Activated CD8-positive, alpha-beta memory T cell treated with anti-CD3 and anti-CD28 coated beads, Interleukin-2, amount 10 ng/mL, durations not matched to agents 7 days and 5 days (primary cell): ENCODE measurements at places on chromosomes 5 and 9.
A peak's percentile ranks its signal among the peaks of the same experiment; 100 is the strongest.

DNA sequence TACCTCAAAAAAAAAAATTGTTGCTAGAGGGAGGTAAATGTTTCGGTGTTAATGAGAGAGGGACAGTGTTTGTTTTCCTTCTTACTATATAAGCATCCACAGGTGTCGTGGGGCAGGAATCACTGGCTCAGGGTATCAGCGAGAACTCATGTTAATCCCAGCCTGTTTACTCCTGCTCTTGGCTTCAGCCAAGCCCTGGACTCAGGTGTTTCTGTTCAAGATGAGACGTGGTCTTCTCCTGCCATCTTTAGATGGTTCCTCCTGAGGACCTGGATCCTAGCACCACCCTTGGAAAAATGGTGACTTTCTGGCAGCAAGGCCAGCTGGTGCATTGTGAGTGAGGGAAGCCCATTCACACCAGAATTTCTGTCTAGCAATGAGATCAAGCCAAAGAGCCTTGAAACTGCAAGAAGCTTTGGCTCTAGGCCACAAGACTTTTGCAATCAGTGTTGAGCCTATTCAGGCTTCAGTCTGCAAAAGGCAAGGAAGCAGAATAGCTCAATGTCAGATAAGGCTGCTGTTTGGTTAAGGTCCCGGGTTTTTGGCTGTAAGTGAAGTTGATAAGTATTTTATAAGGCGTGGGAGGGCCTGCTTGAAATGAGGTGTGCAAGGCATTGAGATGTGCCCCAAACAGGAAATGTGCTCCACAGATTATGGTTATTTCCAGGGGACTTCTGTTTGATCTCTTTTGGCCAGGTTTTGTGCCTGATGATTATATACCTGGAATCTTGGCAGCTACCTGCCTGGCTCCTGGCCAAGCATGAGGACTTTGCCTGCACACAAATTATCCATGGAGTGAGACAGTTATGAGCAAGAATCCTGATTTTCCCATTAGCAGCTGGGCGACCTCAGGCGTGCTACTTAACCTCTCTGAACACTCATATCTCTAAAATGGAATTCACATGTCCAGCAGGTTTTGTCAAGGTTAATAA, 99.8 kb downstream of the TENT4A start:
- no peak overlapping the region for H3K27ac ChIP-seq
- no peaks in the 10 kb centered on the region for H3K36me3 ChIP-seq
- peaks cover 10% of the 10 kb centered on the region for H3K27me3 ChIP-seq

DNA sequence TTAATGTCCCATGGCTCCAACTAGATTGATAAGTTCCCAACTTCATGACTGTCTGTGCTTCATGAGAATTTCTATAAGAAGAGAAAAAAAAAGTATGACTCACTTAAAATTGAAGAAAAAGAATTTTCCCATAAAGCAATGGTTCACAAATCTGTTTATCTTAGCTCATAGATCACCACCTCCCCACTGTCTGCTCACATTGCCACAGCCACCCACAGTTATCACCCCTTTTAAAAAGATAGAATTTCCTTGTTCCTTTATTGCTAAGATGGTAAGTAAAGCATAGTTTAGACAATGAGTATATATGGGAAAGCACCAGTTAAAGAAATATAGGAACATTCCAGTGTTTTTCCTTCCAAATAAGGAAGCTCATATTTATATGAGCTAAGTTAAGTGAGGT, 67.1 kb downstream of the ALDH7A1 start:
- H3K27me3 ChIP-seq, result no peaks in the 10 kb centered on the region
- no peak overlapping the region for H3K27ac ChIP-seq
- no peaks in the 10 kb centered on the region for H3K4me1 ChIP-seq
- H3K4me3 ChIP-seq, result no peak overlapping the region
- no peaks in the 10 kb centered on the region for H3K36me3 ChIP-seq

- no peak overlapping the region for H3K27ac ChIP-seq
- no peak overlapping the region for H3K4me3 ChIP-seq
- H3K36me3 ChIP-seq, result no peaks in the 10 kb centered on the region
- peaks cover 1% of the 10 kb centered on the region for H3K27me3 ChIP-seq
- peaks cover 11% of the 10 kb centered on the region for H3K4me1 ChIP-seq
These were observed 95.1 kb downstream of the ANXA2R start for GRCh38 chr5:42944989-42945388.

DNA sequence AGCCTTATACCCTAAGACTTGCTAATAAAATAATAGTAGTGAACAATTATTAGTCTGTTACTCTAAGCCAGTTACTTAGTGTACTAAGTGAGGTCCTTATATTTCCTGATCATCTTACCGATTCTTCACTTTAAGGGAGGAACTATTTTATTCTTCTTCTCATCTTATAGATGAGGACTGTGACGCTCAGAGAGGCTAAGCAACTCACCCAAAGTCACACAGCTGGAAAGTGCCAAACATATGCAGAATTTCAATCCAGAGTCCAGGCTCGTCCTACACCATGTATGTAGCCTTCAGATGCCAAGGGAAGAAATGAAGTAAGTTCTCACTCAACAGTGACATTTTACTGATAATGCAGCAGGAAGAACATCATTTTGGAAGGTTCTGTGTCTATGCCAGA, 34.4 kb upstream of the ARAP3 start:
- DNase-seq, result no peak
- no peaks in the 10 kb centered on the region for H3K4me1 ChIP-seq
- H3K36me3 ChIP-seq, result no peaks in the 10 kb centered on the region
- H3K4me3 ChIP-seq, result no peak overlapping the region

DNA sequence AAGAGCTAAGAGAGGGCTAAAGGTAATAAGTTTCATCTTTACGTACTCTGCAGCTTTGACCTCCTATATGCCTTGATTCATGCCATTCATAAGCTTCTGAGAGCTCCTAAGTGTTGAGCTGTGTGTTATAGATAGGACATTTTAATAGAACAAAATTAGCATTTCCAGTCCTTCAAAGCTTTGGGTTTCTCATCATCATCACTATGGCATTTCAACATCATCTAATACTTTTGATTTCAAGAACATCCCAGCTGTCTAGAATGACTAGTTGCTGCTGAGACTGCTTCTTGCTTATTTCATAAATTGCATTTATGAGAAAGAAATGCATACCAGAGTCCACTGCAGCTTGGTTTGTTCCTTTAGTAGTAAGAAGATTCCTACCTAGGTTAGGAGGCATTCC, 201.7 kb downstream of the SGCD start:
- no peaks in the 10 kb centered on the region for H3K4me1 ChIP-seq
- H3K4me3 ChIP-seq, result no peak overlapping the region
- H3K27ac ChIP-seq, result no peak overlapping the region
- H3K36me3 ChIP-seq, result no peaks in the 10 kb centered on the region
- H3K27me3 ChIP-seq, result no peaks in the 10 kb centered on the region

- no peaks in the 10 kb centered on the region for H3K27me3 ChIP-seq
- H3K4me1 ChIP-seq, result peaks cover 2% of the 10 kb centered on the region
- DNase-seq, result no peak
These were observed 123.1 kb upstream of the ZNF608 start for GRCh38 chr5:124869426-124870033.

DNA sequence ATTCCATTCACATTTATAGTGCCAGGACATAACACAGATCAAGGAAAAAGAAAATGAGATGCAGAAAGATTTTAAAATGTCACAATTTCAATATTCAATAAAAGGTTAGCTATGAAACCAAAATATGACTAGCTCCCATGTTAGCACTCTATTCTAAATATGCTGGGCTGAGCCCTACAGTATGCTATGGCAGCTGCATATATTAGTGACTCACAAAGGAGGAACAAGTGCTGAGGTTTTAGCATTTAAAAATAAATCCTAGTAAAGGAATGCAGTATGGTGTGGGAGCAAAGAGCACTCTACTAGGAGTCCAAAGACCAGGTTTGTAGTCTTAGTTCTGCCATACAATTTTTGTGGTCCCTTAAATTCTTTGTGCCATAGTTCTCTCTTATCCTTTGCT, 118.4 kb downstream of the OXCT1 start:
- no peak overlapping the region for H3K4me3 ChIP-seq
- DNase-seq, result no peak
- H3K36me3 ChIP-seq, result peaks cover 42% of the 10 kb centered on the region
- H3K27ac ChIP-seq, result no peak overlapping the region
- H3K27me3 ChIP-seq, result no peaks in the 10 kb centered on the region
- peaks cover 14% of the 10 kb centered on the region for H3K4me1 ChIP-seq

GRCh38 chr5:112210430-112211005, 208.6 kb downstream of the EPB41L4A start:
- no peak for DNase-seq
- H3K27ac ChIP-seq, result no peak overlapping the region
- H3K4me1 ChIP-seq, result no peaks in the 10 kb centered on the region
- H3K36me3 ChIP-seq, result no peaks in the 10 kb centered on the region
- H3K4me3 ChIP-seq, result no peak overlapping the region
- peaks cover 24% of the 10 kb centered on the region for H3K27me3 ChIP-seq

GRCh38 chr5:21806943-21807342, 1046.2 kb downstream of the CDH12 start:
- no peaks in the 10 kb centered on the region for H3K4me1 ChIP-seq
- no peak overlapping the region for H3K4me3 ChIP-seq
- no peak for DNase-seq
- no peaks in the 10 kb centered on the region for H3K27me3 ChIP-seq
- no peaks in the 10 kb centered on the region for H3K36me3 ChIP-seq
- H3K27ac ChIP-seq, result no peak overlapping the region

DNA sequence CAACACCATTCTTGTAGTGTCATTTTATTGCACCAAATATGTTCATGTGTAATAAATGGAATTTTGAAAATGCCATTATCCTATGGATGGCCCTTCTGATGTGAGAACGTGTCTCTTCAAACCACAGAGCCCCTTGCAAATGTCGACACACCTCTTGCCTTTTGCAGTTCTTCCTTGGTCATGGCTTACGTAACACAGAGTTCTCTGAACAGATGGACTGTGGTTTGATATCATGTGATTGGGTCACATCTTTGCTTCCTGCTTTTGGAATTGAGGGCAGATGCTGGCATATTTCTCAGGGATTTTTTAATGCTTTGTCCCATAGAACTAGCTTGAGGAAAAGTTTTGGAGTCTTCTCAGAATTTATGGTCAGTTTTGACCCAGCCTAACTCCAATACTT, 4.6 kb downstream of the TGFBR1 start:
- no peaks in the 10 kb centered on the region for H3K27me3 ChIP-seq
- peaks cover 80% of the 10 kb centered on the region for H3K4me1 ChIP-seq
- no peak overlapping the region for H3K4me3 ChIP-seq
- H3K27ac ChIP-seq, result no peak overlapping the region
- DNase-seq, result no peak
- H3K36me3 ChIP-seq, result peaks cover 48% of the 10 kb centered on the region

DNA sequence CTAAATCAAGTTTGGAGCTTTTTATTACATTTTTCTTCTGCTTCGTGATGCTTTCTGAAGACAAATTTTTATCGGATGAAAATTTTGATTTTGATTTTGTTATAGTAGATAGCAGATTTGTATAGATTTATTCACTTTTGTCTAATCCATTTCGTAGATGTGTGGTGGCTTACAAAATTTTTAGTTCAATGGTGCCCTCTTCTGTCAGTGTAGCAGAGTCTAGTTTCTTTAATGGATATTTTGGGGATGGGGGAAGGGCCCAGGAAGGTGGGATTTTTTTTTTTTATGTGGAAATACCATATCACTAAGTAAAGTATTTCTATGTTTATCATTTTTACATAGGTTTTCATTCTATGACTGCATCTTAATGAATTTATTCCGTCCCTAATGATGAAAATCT, 259.9 kb upstream of the TARS1 start:
- H3K36me3 ChIP-seq, result no peaks in the 10 kb centered on the region
- H3K4me3 ChIP-seq, result no peak overlapping the region
- no peaks in the 10 kb centered on the region for H3K27me3 ChIP-seq
- no peaks in the 10 kb centered on the region for H3K4me1 ChIP-seq
- no peak for DNase-seq

GRCh38 chr5:133565993-133566392, 46.3 kb downstream of the FSTL4 start:
- peak; percentile 47 for DNase-seq
- H3K27me3 ChIP-seq, result peaks cover 33% of the 10 kb centered on the region
- no peaks in the 10 kb centered on the region for H3K36me3 ChIP-seq
- H3K4me3 ChIP-seq, result no peak overlapping the region
- peaks cover 3% of the 10 kb centered on the region for H3K4me1 ChIP-seq

DNA sequence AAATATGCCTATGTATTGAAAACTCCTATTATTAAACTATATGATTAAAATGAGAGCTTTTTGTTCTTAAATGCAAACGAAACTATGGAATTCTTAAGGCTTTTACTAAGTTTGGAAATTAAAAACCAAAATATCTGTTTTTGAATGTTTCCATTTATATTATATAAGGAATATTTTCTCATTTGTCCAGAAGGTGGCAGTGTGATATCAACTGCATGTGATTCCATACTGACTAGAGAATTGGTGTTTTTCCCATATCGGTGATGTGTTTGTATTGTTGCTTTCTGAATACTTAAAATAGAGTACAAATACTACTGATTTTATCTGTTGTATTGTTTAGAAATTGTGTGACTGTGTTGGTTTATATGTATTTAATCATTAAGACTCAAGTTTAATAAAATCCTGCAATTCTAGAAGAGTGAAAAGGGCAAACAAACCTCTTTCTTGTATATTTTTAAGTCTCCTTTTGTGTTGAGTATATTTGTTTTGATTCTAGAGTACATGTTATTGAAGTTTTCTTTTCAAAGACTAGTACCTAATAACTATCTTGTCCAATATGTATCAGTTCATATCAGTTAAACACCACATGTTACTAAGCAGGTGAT, 320.8 kb downstream of the CCDC171 start:
- no peaks in the 10 kb centered on the region for H3K4me1 ChIP-seq
- no peak overlapping the region for H3K4me3 ChIP-seq
- no peak for DNase-seq
- H3K27ac ChIP-seq, result no peak overlapping the region

- H3K4me1 ChIP-seq, result peaks cover 32% of the 10 kb centered on the region
- H3K27ac ChIP-seq, result no peak overlapping the region
- no peak overlapping the region for H3K4me3 ChIP-seq
- DNase-seq, result no peak
- H3K27me3 ChIP-seq, result peaks cover 46% of the 10 kb centered on the region
- H3K36me3 ChIP-seq, result no peaks in the 10 kb centered on the region
These were observed 31.0 kb upstream of the TCF7 start for GRCh38 chr5:134083517-134083916.

DNA sequence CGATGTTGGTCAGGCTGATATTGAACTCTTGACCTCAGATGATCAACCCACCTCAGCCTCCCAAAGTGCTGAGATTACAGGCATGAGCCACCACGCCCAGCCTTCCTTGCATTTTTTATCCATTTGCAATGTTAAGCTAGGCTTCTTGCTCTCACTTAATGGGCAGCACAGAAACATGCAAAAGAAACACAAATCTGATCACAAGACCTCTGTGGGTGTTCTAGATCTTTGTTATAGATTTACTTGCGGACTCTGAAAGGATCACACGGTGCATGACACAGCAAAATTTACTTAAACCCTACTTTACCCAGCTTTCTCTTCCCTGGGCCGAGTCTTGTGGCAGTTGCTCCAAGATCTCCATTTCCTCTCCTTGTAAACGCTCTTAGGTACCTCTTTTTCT, 71.3 kb downstream of the PSAT1 start:
- no peaks in the 10 kb centered on the region for H3K36me3 ChIP-seq
- no peak overlapping the region for H3K4me3 ChIP-seq
- no peak overlapping the region for H3K27ac ChIP-seq
- H3K27me3 ChIP-seq, result peaks cover 20% of the 10 kb centered on the region

- peaks cover 56% of the 10 kb centered on the region for H3K4me1 ChIP-seq
- no peaks in the 10 kb centered on the region for H3K27me3 ChIP-seq
- H3K36me3 ChIP-seq, result no peaks in the 10 kb centered on the region
- no peak overlapping the region for H3K4me3 ChIP-seq
- H3K27ac ChIP-seq, result peak overlapping the region; percentile 38
These were observed 70.0 kb downstream of the EXOSC2 start for GRCh38 chr9:130763331-130764171.

- no peak overlapping the region for H3K4me3 ChIP-seq
- H3K27ac ChIP-seq, result no peak overlapping the region
- H3K27me3 ChIP-seq, result peaks cover 5% of the 10 kb centered on the region
- H3K36me3 ChIP-seq, result no peaks in the 10 kb centered on the region
- DNase-seq, result no peak
These were observed 166.1 kb downstream of the SLC28A3 start for GRCh38 chr9:84174486-84174885.
